Smooth muscle cell of trachea (primary cell): ENCODE measurements at places on chromosomes 2 and 18. TPM values are rescaled to one million over a fixed set of nuclear protein-coding genes. Genes with fewer than 3 reads are reported as not detected.

Gene MYO1B
- total RNA-seq: 104 and 109 TPM in 2 replicates

Gene CNGA3
- under 0.01 and 0.17 TPM in 2 replicates for total RNA-seq

Gene OSBPL6
- total RNA-seq: 2.2 and 2.3 TPM in 2 replicates

Gene DOK6
- 1.5 and 5.6 TPM in 2 replicates for total RNA-seq

Gene XDH
- total RNA-seq: 0.87 and 1.3 TPM in 2 replicates

Gene CELF4
- total RNA-seq: not detected in 2 replicates

Gene HOXD3
- 0.29 TPM in 1 of 2 replicates, not detected in the other for total RNA-seq
